ENCODE measurements at places on chromosomes 3 and 15.

GRCh38 chr3:192597506-192597905, 129.8 kb downstream of the FGF12 start:
- no peak for DNase-seq

DNA sequence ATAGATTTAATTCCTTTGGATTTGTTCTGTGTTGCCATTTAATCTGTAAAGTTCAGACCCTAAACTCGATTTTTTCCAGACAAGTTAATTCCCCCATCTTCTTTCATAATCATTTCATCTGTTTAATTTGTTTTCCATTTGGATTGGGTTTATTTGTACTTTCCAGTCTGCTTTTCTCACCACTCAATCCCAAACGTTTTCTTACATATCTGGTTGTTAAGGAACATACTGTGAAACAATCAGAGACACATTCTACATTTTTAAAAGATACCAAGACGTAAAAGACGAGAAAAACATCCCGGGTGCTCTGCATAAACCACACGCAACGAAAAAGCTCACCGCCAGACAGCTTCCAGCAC, 13.0 kb upstream of the ONECUT1 start:
- no peak for DNase-seq

DNA sequence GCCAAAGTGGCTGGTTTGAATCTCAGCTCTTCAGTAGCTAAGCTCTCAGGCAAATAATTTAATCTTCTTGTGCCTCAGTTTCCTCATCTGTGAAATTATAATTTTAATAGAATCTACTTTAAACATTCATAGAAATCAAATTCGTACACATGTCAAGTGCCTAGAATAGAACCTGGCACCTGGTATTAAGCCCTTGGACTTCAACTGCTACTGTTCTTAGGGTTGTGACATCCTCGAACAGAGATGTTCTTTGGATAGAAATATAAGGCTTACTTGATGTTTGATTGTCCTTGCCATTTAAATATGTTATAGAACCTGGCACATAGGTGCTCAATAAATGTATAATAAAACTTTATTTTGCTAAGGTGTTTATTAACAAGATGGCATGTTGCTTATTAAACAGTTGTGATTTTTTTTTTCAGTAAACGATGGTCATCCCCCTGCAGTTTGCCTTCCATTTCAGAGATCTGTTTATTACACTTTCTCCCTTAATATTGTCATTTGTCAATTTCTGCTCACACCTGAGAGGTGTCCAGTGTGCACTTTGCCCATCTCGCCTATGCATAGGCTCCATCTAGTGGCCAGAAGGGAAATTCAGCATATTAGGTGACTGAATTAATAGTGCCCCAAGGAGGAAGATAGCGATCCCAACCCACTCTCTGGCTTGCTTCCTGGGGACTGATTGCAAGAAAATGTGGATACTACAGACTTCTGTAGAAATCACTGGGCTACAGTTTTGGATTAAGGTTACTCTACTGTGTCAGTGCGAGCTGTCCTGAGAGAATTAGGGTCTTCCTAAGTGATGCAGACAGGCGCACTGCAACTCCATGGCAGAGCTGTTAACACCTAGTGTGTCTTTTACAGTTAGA, 10.7 kb downstream of the IGF1R start:
- no peak for DNase-seq

DNA sequence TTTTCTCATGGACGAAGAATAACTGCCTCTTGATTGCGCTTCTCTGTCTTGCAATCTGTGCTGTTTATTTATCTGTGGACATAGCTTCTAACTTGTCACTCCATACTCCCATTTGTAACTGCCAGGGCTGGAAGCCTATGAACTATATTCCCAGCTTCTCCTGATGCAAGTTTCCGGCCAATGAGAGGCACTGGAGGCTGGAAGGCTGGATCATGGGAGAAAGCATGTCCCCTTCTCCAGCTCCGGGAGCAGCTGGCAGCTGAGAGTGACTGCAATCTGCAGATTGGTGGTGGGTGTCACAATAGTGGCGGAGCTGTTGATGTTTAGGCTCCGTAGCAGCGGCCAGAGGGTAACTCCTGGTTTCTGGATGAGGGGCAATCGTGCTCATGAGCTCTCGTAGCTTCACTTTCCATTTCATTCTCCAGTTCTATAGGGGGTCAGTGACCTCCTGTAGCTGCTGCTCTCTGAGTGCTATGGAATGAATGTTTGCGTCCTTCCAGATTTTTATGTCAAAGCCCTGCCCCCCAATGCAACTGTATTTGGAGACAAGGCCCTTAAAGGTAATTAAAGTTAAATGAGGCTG, 35.7 kb upstream of the PCSK6 start:
- no peak for DNase-seq

- DNase-seq = no peak
Observed at GRCh38 chr3:9172851-9173321, 76.6 kb downstream of the SRGAP3 start.

DNA sequence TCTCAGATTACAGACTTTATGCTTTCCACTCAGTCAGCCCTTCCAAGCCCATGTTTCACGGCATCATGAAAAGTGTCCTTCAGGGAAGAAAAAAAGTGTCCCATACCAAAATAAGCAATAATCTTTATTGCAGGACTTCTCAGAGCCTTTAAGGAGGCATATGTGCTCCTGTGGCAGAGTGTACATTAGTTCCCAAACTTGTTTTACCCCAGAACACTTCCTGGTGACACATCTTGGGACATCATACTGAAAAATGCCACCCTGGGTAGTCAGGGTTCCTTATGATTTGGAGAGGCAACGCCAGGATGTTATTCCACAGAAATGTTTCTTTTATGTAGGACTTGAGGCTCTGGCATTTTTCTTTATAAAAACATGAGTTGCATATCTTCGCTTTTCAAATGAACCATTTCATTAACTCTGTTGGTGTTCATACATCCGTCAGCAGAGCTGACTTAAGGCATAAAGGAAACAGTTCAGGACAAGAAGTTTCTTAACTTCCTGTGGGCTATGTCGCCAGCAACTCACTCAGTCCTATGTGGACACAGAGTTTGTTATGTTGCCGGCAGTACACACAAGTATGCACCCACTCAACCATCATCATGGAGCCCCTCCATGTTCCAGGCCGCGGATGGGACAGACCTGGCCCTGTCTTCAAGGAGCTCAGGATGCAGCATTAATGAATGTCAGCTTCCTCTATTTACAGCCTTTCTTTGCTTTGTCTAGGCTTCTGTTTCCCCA, 63.8 kb downstream of the CASR start:
- DNase-seq = no peak

DNA sequence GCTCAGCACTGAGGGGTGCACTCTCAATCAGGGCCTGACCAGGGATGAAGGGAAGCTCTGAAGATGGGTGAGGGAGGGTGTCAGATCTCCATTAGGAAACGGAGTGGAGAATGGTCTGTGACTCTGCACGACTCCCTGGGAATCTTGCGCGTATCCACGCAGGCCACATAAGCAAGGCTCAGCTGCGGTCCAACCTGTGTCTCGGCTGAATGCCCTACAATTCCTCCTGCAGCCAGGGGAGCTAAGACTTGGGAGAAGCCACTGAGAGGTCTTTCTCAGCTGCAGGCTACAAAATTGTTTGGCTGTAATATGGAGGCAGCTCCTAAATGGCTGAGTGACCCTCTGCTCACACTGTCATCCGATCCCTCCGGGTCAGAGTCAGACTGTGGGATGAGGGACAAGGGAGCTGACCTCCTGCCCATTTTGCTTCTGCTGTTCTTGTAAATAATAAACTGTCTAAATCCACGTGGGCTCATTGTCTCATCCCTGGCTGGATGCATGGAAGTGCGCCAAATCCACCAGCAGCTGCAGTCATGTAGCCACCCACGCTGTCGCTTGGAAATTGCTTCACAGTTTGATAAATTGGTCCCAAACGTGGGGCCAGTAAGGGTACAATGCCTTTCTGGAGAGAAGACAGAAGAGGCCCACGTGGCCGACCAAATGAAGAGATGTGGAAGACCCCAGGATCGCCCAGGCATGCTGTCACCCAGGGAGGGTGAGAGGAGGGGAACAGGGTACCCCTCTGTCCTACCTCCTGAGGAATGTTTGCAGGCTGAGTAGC, 30.5 kb downstream of the ALS2CL start:
- peak; percentile 25 for DNase-seq

DNA sequence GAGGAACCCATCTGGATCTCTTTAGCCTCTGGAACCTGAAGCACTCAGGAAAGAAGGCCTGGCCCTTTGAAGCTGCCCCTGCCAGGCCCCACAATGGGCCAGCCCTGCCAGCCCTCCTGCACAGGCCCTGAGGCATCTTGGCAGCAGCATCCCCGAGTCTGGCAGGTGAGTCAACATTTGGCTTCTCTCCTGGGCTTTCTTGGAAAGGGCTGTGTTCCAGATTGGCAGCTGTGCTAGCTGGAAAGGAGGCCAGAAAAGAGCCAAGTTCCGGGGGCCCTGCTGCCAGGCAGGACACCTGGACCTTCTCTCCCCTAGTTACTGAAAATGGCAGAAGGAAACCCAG, 187.2 kb downstream of the SHQ1 start:
- peak; percentile 75 for DNase-seq

GRCh38 chr3:46996689-46997452, 17.4 kb downstream of the NBEAL2 start:
- DNase-seq = peak; percentile 28

GRCh38 chr3:78781351-78781750, 986.4 kb downstream of the ROBO1 start:
- DNase-seq = no peak

- DNase-seq = no peak
Observed at GRCh38 chr3:13582366-13583250, 33.7 kb downstream of the FBLN2 start.

DNA sequence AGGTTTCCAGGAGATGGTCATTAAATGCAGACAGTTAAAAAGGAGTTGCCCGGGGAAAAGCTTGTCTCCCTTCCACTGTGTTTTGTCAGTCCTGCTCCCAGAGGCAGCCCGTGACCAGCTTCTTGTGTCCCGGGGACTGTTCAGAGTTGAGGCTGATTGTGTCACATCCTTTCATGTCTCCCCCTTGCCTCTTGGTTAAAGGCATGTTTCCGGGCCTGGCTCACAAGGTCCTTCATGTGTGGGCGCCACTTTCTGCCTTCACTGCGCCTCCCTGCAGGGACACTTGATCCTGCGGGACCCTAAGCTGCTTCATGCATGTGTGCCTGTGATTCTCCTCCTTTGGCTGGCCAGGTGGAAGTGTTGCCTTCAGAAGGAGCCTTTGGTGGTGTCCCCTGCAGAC, 9.2 kb downstream of the CHCHD6 start:
- no peak for DNase-seq

- DNase-seq = no peak
Observed at GRCh38 chr15:57444877-57445513, 68.7 kb downstream of the CGNL1 start.

DNA sequence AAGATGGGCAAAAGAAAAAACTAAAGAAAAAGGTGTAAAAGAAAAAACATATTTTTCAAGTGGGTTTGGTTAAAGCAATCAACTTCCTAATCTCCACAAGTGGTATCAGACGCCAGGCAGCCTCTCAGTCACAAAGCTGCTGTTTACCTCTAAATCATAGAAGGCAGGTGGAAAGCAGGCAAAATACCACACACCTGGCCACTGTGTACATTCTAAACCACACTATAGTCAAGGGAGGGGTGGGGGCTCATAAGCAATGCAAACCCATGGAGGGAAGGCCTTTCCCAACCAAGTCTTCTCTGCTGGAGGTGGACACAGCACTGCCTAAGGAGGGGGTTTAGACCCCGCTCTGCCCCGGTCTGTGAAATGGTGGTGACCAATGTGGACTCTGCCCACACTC, 50.4 kb downstream of the MCF2L2 start:
- DNase-seq = no peak

- DNase-seq = peak; percentile 80
Observed at GRCh38 chr3:71064956-71065763, 518.4 kb downstream of the FOXP1 start.

- no peak for DNase-seq
Observed at GRCh38 chr3:150107429-150108175, 136.9 kb upstream of the PFN2 start.

Measured in lower lobe of right lung (tissue), 2 donors.